ENCODE measurements at places on chromosomes 6 and 20.

DNA sequence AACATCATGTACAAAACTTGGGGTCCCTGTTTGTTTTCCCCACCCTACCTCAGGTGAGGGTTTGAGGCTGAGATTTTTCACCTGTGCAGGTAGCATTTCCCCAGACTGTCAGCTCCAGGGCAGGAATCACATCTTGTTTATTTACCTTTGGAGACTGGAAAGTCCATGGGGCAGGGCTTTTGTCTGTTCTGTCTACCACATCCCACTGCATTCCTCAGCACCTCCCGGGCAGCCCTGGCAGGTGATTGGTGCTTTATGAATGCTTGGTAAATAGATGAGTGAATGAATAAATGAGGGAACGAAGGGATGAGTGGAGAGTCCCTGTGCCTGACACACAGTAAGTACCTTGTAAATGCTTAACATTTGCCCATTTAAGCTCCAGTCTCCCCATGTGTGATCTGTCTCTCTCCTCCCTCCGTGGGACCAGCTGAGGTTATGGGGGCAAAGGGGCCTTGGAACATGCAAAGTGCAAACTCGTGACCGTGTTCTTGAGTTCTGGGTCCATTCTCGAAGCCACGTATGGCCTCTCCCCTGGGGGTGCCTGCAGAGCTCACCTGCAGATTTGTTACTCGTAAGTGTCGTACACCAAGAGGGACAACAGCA, 69.7 kb upstream of the PMEPA1 start:
- DNase-seq: no peak

DNA sequence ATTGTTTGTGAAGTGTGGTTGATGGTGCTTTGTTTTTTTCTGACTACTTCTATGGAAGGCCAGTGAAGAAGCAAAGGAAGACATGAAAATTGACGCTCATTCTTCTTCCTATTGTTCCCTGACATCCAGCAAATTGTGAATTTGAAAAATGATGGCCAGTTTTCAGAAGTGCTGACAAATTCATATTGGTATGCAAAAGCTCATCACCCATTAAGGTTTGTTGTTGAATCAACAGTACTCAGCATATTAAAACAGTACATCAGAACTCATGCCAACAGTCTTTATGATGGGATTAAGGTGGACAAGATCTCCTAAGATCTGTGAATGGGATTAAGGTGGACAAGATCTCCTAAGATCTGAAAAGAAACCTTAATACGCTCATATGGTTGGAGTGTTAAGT, 1.0 kb upstream of the MTG2 start:
- no peak for DNase-seq

DNA sequence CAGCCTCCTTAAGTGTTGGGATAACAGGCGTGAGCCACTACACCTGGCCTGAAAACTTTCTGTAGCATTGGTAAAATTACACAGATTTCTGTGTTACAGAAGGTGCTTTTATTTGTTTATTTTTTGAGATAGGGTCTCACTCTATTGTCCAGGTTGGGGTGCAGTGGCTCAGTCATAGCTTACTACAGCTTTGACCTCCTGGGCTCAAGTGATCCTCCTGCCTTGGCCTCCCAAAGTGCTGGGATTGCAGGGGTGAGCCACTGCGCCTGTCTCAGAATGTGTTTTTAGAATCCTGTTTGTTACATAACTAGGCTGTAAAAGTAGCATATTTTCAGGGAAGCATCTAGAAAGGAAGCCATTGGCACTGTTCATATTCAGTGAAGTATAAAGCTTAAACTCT, 16.9 kb upstream of the BLTP3A start:
- DNase-seq: no peak

GRCh38 chr6:46996860-46997641, 45.1 kb downstream of the ADGRF1 start:
- DNase-seq: peak; percentile 96

DNA sequence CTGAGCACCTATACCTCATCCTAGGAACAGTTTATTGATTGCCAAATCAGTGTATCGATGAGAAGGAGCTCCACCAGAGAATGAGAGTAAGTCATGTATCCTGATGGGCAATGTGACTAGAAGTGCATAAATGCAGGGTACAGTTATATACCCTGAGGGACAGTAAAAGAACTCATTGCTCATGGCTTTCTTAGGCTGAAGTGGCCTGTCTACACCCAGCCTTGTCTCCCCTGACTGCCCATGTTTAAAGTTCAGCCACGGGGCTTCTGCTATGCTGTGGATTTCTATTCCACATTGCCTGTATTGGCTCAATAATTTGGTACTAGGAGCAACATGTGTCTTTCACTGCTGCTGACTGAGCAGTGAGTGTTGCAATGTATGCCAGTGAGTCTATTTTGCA, 400.4 kb upstream of the IMPG1 start:
- no peak for DNase-seq

DNA sequence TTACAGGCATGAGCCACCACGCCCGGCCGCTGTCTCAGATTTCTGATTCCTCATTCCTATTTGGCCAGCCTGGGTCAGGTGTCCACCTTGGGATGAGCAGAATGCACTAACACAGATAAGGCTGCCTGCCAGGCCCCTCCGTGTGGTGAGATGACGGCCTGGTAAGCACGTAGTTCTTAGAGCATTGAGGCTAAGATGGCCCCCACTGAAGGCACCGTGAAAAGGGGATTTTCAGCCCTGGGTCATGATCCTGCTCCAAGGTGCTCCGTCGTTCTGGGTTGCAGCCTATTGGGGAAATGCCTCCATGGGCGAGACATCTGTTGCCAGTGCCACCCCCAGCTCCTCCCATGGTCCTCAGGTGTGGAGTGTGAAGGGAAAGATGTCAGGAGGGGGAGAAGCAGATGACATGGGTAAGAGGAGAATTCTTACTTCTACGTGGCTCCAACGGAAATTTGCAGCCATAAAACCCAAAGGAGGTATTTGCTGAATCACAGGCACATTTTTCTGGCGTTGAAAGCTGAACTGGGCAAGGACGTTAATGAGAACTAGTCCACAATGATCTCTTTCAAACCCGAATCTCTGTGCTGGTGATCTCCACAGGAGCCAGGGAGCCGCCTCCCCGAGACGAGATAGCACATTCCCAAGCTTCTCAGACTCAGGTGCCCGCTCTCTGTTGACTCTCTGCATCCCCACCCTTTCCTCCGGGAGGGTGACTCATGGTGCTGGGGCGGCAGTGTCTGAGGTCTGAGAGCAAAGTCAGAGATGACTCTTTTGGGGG, 34.0 kb upstream of the BMP6 start:
- peak; percentile 45 for DNase-seq

DNA sequence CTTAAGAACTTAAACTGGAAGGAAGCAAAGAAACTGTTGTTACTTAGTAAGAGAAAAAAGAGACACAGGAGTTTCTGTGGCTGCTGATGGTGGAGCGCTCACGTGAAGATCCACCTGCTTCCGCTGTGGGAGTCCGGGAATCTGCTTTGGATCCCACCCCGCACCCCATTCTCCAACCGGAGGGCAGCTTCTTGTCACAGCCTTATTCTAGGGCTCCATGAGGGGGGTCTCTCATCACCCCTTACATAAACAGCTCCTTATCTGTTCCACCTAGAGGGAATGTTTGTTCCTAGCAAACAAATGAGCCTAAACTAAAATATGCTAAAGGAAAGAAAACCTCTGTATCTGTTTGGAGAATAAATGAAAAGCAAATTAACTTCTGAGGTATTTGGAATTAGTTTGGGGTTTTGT, 280.5 kb downstream of the QKI start:
- DNase-seq: no peak

DNA sequence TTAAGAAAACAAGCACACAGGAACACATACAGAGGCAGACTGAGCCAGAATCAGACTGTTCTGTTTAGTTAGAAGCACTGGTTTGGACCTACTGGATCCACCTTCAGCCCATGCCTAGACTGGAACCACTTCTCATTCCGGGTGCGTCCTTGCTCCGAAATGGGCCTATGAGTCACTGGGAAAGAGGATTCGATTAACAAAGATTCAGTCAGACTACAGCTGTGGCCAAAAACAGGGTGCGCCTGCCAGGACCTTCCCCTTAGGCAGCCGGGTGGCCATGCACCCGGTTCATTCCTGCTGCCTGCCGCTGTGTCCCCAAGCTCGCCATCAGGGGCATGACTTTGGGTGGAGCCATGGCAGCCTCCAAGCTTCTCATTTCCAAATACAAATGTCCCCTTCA, 14.5 kb upstream of the KCNK5 start:
- DNase-seq: no peak

GRCh38 chr20:58374906-58375758, 13.9 kb upstream of the VAPB start:
- no peak for DNase-seq

DNA sequence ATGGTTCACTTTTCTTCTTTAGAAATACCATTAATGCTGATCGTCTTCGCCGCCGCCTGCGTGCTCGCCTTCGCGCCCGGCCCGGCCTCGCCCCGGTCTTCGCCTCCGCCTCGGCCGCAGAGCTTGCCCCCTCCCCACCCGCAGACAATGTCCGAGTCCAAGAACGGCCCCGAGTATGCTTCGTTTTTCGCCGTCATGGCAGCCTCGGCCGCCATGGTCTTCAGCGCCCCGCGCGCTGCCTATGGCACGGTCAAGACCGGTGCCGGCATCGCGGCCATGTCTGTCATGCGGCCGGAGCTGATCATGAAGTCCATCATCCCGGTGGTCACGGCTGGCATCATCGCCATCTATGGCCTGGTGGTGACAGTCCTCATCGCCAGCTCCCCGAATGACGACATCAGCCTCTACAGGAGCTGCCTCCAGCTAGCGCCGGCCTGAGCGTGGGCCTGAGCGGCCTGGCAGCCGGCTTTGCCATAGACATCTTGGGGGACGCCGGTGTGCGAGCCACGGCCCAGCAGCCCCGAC, 4.8 kb upstream of the PRPH2 start:
- DNase-seq: no peak
